ENCODE measurements at places on chromosomes 12 and 14.

DNA sequence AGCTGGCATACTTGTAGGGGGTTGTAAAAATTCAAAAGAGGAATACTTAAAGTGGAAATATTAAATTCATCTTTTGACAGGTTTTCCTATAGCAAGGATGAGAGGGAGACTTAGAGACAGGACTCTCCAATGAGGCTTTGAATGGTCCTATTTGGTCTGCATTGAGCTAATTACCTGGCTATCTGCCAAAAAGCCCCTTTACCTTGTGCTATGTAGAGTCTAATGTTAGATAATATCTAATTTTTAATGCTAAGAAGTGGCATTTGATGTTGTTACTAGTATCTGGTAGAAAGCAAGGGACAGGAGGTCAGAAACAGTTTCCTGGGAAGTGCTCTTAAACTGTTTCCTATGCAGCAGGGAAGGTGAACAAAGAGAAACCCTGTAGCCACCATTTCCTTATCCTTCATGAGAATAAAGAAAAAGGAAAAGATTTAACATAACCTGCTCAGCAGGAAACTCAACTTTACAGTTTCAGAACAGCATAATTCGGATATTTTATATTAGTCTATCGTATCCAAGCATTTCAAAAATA, 550.0 kb downstream of the SOX5 start:
- no peak for DNase-seq

- DNase-seq: peak; percentile 79
Measured at GRCh38 chr12:57165741-57166140, 18.3 kb upstream of the LRP1-AS start.

DNA sequence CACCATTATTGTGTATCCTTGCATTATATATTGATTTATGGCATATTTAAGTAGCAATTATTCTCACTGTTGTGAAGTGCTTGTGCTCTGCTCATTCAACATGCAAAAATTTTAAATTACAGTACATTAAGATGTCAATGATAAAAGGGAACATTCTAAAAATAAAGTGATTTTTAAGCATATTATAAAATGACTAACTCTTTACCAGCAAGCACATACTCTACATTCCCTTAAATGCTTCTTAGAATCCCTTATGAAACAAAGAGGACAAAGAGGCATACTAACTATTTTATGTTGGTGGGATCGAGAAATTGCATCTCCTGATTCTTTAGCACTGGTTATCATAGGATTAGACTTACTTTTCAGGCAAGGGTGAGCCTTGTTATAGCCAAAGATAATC, 46.6 kb upstream of the ZDHHC17 start:
- DNase-seq: no peak

DNA sequence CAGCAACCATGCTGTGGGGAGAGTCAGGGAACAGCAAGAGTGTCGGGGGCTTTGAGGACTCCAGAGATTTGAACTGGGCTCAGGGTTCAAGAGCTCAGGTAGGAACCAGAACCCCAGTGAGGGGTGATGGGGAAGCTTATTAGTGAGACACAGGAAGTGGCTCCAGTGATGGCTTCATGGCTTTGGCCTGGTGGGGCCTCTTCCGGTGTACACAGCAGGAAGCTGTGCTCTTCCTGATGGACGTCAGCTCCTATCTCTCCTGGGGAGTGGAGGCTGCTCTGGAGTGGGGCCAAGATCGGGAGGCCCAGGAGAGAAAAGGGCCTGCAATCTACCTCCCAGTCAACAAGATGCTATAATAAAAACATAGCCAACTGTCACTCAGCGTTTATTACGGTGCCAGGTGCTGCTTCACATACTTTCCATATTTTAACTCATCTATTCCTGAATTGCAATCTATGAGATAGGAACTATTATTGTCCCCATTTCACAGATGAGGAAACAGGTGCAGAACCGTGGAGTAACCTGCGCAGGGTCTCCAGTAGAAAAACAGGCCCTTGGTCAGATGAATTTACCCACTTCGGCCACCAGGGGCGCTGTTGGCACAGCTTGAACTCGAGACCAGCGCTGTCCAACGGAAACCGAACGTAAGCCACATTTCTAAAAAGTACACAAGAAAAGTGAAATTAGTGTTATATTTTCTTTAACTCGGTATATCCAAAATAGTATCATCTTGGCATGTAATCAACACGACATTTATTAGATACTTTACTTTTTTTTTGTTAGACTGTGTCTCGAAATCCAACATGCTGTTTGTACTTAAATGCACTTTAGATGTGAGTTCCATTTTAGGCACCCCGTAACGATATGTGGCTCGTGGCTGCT, 63.6 kb upstream of the DLK1 start:
- peak; percentile 26 for DNase-seq

DNA sequence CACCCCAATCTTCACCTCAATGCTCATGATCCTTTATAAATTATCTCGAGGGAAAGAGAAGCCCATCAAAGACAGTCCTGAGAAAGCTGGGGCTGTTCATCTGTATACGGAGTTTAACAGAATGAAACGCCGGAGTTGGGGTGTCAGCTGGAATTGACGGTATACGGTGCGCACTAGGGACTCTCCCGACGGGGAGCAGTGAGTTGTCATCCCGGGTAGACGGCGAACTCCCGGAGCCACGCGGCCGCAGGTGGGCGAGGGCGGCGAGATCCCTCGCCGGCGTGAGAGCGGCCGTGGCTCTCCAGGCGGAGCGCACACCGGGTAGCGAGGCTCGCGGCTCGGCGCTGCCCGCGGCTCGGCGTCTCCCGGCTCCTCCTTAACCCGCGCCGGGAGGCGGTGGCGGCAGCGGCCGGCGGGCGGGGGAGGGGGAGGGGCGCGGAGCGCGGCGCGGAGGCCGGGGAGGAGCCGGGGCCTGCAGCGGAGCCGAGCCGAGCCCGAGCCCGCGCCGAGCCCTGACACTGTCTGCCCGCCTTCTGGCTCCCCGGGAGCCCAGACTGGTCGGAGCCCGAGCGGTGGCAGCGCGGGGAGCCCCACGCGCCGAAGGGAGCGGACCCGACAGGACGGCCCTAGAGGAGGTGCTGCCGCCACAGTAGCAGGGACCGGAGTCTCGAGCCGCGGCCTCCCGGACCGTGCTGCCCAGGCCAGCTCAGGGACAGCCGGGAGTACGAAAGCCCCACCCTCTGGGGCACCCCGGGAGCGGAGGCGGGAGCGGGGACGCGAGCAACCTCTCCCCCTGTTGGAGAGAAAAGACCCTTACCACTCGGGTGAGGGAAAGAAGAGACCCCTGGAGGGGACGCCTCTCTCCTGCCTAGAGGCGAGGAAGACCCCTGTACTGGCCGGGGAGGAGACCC, at the start of gene FOXJ2:
Gene FOXJ2 (plus strand): TSS at position 475 of the 911 bp plus-strand sequence. CDS start 7,117 bp downstream, outside the sequence.
- peak; percentile 70 for DNase-seq

GRCh38 chr12:66280561-66280960, 21.7 kb upstream of the HELB start:
- DNase-seq: peak; percentile 37

DNA sequence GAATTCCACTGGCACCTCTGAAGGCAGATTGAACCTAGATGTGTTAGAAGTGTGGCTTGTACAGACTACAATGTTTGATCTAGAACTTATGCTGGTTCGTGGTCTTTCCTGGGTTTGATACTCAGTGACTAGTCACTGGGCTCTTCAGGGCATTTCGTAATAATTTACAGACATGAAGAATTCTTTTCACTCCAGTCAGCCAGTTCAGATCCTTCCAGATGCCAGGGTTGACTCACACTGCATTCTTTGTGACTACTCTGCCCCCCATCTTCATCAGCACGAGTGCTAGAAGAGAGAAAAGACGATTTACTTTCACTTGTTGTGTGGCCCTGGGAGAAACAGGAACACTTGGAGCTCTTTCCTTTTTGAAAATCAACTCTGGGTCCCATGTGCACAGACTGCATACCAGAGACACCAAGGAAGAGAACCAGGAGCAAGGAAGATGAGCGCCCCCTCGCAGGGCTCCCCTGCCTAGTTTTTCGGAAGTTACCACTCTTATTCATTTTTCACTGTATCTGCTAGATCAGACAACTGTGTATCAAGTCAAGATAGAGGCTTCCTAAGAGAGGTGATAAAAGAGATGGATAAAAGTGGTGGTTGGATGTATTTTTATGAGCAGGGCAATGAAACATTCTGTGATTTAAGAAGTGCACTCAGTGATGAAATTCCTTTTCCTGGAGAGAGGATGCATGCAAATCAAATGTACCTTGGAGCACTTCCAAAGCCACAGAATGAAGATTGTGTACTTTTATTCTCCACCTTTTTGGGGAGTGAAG, 33.5 kb upstream of the EVL start:
- DNase-seq: peak; percentile 83

DNA sequence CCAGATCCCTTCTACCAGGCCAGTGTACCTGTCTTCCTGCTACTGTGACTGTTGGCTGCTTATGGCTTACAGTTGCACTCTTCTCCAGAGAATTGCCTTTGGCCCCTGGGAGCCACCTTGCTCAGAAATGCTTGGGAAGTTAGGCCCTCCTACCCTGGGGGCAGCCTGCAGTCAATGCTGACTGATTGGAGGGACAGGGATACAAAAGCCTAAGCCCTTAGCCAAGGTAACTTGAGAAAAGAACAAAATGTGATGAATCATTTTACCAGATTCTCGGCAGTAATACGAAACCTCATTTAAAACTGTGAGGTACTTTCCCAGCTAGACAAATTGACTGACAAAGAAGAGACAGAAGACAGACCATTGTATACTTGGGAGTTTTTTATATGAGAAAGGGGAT, 47.3 kb downstream of the PTCSC3 start:
- peak; percentile 42 for DNase-seq

GRCh38 chr14:99038431-99038820, 233.6 kb downstream of the BCL11B start:
- no peak for DNase-seq

GRCh38 chr14:76826122-76826521, at the start of gene LRRC74A:
Gene LRRC74A (plus strand): TSS chr14:76826408. CDS start chr14:76826698, 290 bp downstream.
- DNase-seq: no peak

DNA sequence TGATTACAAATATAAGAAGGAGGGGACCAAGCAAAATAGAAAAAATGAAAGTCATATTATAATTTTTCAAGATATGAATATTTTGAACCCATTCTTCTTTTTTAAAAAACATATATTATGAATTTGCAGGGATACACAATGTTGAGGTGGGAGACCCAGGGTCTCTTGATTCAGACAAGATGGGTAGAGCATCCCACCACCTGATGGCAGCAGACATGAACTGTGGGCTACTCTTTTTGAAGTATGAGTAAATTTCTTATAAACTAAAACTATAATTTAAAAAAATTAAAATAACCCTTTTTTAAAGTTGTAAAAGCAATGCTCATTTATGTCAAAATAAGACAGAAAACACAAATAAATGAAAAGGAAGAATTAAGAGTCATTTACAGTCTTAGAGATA, 202.7 kb upstream of the PRICKLE1 start:
- DNase-seq: no peak

- no peak for DNase-seq
Measured at GRCh38 chr12:5416571-5416970, 15.3 kb upstream of the NTF3 start.

DNA sequence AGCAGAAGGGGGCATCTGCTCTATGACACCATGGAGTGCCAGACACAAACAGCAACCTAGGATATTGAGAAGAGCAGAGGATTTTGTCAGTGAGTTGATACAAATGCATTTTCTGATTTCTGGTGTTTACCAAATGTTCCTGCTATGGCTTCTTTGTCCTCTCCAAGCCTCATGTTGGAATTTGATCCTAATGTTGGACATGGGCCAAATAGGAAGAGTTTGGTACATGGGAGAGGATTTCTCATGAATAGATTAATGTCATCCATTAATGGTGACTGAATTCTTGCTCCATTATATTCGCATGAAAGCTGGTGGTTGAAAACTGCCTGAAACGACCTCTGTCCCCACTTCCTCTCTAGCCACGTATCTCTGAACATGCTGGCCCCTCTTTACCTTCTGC, 1002.2 kb upstream of the FLRT2 start:
- no peak for DNase-seq

DNA sequence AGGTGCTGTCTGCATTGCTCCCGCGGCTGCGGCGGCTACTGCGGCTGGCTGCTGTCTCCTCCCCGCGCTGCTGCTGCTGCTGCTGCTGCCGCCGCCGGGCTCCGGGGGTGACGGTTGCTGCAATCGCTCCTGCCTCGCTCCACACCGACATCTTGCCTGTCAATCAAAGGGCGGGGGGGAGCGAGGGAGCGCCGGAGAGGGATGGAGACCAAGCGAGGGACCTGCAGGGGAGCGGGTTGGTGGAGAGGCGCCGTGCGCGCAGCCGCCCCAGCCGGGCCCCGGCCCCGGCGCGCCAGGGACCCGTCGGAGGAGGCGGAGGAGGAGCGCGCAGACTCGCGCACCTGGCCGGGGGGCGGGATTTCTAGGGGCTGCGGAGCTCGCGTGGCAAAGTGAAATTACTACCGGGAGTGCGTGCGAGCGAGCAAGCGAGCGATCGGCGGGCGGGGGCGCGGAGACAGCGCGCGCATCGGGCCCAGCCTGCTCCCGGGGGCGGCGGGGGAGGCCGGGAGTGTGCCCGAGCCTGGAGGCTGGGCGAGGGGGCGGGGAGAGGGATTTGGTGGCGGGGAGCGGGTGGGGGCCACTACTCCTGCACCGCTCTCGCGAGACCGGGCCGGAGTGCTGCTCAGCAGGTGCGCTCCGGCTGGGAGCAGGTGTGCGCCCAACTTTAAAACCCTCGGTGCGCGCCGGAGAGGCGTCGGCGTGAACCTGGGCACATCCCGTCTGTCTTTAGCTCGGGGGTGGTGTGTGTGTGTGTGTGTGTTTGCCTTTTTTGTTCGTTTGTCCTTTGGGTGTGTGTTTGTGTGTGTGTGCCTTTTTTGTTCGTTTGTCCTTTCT, at the start of gene KSR2:
Gene KSR2 (minus strand): TSS at position 165 of the 834 bp plus-strand sequence. CDS start 735 bp downstream, outside the sequence.
- peak; percentile 86 for DNase-seq

GRCh38 chr14:22865424-22866405, 5.8 kb upstream of the LRP10 start:
- no peak for DNase-seq

GRCh38 chr14:28677381-28677780, 89.2 kb upstream of the FOXG1 start:
- no peak for DNase-seq

- no peak for DNase-seq
Measured at GRCh38 chr14:89461256-89461655, 44.2 kb upstream of the FOXN3 start.

- DNase-seq: peak; percentile 69
Measured at GRCh38 chr12:13101821-13102375, 1.6 kb downstream of the GSG1 start.

- no peak for DNase-seq
Measured at GRCh38 chr12:45498645-45499044, 230.9 kb upstream of the ARID2 start.

GRCh38 chr12:62799766-62800406, 135.1 kb downstream of the PPM1H start:
- no peak for DNase-seq

GRCh38 chr12:88179436-88180014, 37.4 kb downstream of the TMTC3 start:
- no peak for DNase-seq
